ENCODE measurements at places on chromosomes 11 and 22. TPM values are rescaled to one million over a fixed set of nuclear protein-coding genes. Genes with fewer than 3 reads are reported as not detected.

FAM111A gene
- total RNA-seq = 70.0 TPM

CREB3L1 gene
- 12.1 TPM for total RNA-seq

PATE2 gene
- 0.50 TPM for total RNA-seq

GTF2H1 gene
- total RNA-seq = 121 TPM

CSRP3 gene
- not detected for total RNA-seq

DNA sequence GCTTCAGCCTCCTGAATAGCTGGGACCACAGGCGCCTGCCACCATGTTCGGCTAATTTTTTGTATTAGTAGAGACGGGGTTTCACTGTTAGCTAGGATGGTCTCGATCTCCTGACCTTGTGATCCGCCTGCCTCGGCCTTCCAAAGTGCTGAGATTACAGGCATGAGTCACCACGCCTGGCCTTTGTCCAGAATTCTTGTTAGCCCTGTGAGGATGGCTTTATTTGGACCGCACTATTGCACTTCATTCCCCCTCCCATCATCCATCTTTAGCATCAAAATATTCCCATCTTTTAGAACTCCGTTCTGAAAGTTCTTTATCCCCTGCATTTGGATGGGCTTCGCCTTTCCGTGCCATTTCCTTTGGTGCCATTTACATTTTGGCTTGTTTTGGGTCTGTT lies 2.6 kb downstream of the SAMM50 start:
- no peak for DNase-seq

DNA sequence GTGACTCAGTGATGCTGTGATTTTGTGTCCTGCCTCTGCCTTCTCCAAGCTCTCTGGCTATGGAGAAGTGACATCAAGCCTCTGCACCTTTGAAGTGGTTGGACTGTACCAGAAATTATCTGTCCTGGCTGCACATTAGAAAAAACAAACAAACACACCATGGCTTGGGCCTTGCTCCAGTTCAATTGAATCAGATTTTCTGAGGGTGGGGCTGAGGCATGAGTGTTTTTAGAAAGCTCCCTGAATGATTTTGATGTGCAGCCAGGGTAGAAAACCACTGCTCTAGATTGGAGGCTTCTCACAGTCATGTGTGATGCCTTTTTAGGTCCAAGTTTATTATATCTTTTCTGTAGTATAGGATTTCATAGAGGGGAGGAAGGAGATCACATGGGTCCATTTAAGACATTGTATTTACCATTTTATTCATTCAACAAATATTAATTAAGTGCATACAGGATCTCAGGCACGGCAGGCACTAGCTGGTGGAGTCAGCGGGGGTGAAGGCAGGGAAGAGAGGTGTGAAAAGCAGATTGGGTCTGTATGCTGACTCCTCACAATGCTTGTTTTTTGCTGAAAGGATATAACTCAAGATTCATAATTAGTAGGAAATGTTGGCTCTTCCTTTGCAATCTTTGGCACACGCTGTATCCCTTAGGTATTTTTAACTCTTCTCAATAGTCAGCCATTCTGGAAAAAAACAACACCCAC lies 7.1 kb upstream of the VSTM5 start:
- DNase-seq = no peak

GRCh38 chr11:100683126-100683525 lies 4.0 kb upstream of the ARHGAP42 start:
- DNase-seq = no peak

- no peak for DNase-seq
These were observed 19.4 kb upstream of the USP2 start for GRCh38 chr11:119400860-119401259.

- DNase-seq = no peak
These were observed 426.1 kb downstream of the NTM start for GRCh38 chr11:131796541-131796940.

DNA sequence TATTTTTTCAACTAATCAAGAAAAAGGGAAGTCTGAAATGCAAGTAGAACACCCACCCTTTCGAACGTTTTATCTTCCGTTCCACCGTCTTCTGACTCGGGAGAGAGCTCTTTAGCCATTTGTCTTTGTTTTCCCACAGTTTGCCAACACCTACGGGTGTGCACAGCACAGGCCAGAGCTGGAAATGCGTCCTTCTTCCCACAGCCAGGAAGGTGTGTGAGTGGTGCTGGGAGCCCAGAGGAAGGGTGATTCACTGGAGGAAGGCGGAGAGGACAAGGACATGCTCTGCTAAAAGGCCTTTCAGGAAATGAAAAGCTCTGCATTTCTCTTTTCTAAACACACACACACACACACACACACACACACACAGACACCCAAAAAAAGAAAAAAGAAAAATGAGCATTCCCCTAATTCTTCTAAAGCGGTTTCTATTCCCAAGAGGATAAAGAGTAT lies 18.5 kb downstream of the ENDOD1 start:
- DNase-seq = no peak

DNA sequence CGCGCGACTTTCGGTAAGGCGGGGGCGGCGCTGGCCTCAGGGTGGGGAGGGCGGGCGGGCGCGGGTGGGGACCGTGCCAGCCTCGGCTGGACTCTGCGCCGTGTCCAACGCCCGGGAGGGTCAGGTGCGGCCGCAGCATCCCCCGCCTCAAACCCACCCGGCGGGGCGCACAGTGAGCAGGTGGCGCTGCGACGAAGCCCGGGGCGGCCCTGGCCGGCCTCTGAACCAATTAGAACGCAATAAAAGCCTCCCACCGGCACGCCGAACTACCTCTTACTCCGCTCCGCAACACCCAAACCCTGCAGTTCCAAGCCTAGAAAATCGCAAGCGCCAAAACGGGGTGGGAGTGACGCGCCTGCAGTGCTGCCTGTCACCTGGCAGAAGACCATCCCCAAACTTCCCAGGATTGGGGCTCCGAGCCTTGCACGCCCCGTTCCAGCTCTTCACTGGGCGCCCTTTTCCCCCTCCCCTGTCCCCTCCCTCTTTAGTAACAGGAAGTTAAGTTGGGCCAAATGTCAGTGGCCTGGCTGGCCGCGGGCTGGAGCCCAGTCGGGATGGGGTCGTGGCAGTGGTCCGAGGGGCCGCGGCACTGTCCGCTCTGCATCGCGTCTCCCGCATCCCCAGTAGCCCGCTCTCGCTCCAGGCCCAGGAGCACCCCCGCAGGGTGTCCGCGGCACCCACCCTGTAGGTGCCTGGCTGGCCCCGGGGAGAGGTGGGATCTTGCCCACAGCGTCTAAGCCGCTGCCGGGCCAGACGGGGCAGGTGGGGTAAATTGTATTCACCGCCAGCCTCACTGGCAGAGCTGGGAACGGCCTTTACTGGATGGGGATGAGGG lies 541 bp downstream of the MICAL2 start:
- DNase-seq = peak; percentile 39

DNA sequence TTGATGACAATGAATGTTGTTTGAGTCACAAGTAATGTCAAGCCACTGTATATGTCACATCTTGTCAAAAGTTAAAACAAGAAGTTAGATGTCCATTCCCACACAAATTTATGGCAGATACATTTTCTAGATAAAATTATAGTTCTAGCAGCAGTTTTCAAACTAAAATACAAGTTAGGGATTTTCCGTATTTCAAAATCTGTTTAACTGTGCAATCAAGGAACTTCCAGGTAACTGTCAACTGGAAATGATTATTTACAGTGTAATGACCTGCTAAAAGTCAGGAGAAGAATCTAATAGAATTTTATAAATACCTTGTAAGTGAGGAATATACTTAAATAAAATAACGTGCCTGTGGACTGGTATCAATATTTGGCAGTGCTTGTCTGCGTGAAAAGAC lies 111.5 kb downstream of the PDE3B start:
- DNase-seq = no peak

DNA sequence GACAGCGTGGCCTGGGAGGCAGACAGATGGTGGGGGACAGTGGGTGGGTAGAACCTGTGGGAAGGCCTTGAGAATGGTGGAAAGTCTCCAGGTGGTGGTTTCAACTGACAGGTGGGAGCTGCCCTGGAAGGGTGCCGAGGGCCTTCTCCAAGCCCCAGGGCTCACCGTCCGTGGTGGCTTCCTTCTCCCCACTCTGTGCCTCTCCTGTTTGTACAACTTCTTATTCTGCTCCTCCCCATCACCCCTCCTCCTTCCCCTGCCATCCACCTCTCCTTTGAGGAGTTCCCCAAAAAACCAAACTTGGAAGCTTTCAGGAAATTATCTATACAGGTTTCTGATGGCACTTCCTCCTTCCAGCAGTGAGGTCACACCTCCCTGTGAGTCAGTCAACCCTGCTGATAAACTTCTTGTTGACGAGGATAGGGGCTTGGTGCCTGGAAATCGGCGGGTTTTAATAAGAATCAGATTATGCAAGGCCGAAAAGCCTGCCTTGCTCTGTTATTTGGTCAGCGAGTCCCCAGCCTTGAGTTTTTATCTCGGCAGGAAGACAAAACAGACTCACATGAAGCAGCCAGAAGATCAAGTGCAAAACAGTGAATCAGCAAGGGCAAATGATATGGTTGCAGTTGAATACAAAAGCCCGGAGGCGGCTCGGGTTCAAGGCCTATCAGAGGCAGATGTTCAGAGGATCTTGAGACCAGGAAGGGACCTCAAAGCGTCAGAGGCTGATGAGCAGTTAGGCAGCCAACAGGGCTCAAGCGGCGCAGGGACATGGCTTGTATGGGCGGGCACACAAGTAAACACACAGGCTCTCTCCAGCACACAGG lies 9.5 kb upstream of the ST3GAL4 start:
- DNase-seq = no peak

- no peak for DNase-seq
These were observed 10.9 kb downstream of the TST start for GRCh38 chr22:37008365-37008764.

GRCh38 chr11:84580428-84580827 lies 1046.7 kb downstream of the DLG2 start:
- no peak for DNase-seq

- no peak for DNase-seq
These were observed 34.4 kb downstream of the MCAM start for GRCh38 chr11:119282495-119282894.

DNA sequence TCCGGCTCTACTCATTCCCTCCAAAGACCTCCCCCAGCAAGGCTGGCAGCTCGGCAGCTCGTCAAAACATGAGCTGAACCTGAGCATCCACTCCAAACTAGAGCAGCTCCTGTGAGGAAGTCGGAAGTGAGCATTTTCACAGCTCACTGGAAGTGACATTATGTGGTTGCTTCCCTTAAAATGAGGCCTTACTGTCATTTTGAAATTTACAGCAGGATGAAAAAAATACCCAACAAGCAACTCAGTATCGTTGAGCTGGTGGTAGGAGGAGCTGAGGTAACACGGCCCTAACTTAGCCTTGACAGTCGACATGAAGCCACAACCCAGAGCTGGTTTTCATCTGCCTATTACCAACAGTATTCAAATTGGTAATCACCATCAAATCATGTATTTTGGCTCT lies 38.0 kb upstream of the ARFGAP3 start:
- DNase-seq = no peak

DNA sequence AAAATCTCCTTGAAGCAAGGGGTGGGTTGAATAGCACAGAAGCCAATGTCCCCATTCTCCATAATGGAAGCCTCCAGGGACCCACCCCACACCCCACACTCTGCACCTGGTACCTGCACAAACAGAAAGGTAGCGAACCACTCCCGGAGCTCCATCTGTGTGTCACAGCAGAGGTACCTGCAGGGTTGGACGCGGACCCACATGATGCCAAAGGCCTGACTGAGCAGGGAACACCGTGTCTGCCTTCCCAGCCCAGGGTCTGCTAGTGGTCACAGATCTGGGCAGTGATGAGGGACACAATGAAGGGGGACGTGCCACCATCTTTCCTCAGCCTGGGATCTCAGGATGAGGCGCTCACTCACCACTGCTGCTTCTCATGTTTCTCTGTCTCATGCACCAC lies 13.1 kb upstream of the PDE2A start:
- DNase-seq = no peak

Data from SJSA1 (cell line).